HS-5 (cell line): ENCODE measurements at places on chromosomes 7 and 10.

DNA sequence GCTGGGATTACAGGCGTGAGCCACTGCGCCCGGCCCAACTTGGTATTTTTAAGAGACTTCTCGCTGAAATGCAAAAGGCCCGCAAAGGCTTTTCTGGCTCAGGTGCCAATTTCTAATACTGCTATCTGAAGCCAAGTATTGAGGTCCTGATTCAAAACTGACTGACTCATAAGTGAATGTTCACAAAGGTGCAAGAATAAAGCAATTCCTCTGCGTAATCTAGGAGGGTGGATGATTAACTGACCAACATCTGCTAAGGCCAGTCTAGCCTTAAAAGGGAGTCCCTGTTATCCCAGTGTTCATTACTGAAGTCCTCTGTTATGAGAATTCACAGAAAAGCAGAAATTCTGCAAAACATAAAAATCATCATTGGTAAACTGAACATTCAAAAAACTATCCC lies 111.4 kb downstream of the SRPK2 start:
- no peak for DNase-seq

DNA sequence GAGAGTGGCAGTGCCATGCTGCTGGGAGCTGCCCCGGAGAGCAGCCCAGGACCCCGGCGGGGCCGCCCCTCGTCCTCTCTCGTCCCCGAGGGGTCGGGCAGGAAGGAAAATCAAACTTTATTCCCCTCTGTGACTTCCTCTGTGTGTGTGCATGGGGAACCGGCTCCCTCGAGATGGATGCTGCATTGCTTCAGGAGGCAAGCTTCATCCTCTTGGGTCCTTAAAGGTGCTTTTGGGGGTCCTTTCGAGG lies 726 bp downstream of the MCU start:
- no peak for DNase-seq

DNA sequence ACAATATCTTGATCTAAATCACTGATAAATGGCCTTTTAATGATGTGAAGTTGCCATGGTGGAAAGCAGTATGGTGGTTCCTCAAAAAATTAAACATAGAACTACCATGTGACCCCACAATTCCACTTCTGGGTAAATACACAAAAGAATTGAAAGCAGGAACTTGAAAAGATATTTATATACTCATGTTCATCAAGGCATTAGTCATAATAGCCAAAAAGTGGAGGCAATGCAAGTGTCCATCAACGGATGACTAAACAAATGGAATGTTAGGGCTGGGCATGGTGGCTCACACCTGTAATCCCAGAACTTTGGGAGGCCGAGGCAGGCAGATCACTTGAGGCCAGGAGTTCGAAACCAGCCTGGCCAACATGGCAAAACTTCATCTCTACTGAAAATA lies 2.0 kb upstream of the DNAJC12 start:
- DNase-seq: no peak

DNA sequence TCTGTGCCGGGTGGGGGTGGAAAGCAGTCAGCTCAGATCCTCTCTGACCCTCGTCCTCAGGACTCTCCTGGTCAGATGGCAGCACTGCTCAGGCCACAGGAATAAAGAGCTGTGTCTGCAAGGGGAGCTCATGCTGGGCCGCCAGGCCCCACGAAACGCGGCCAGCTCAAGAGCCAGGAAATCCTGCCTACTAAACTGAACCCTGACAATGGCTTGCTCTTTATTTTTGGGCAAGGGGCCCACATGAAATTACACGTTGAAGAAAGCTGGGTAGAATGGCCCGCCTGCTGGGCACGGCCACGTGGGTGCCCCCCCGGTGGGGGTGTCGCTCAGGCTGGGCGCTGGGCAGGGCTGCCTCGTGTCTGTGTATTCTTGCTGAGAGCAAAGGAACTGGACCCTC lies 103.0 kb downstream of the ITIH5 start:
- DNase-seq: no peak

DNA sequence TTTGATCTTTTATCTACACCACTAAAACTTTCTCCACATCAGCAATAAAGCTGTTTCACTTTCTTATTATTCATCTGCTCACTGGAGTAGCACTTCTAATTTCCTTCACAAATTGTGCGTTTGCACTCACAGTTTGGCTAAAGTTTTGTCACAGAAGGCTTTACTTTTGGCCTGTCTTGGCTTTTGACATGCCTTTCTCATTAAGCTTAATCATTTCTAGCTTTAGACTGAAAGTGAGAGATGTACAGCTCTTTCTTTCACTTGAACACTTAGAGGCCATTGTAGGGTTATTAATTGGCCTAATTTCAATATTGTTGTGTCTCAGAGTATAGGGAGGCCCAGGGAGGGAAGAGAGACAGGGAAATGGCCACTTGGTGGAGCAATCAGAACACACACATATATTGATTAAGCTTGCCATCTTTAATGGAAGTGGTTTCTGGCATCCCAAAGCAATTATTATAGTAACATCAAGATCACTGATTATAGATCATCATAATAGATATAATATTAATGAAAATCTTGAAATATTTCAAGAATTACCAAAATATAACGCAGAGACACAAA lies 512.5 kb downstream of the ETV1 start:
- DNase-seq: no peak

DNA sequence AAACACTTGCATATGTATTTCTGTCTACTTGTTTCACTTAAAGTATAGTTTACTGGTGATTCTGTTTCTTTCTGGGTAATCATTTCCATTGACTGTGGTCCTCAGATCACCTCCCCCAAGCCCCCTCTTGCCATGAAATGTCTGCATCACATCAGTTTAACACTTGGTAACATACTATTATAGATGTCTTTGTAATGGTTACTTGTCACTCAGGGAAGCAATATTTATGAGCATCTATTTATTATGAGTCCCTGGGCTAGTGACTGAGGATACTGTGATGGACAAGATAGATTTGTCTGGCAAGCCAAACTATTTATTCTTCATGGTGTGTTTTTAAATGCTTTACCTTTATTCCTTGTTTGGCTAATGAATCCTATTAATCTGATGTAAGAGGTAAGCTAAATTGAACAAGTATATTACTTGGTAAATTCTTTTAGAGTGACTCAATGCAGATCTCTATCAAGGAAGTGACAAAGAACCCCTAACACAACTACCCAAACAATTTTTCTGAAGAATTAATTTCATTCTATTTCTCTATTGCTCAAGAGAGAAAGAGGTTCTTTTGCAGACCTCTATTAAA lies 270.9 kb downstream of the RELN start:
- no peak for DNase-seq

GRCh38 chr10:123145542-123146012 lies 2.4 kb upstream of the HMX2 start:
- DNase-seq: no peak

GRCh38 chr7:148754912-148755311 lies 56.2 kb downstream of the CUL1 start:
- no peak for DNase-seq

DNA sequence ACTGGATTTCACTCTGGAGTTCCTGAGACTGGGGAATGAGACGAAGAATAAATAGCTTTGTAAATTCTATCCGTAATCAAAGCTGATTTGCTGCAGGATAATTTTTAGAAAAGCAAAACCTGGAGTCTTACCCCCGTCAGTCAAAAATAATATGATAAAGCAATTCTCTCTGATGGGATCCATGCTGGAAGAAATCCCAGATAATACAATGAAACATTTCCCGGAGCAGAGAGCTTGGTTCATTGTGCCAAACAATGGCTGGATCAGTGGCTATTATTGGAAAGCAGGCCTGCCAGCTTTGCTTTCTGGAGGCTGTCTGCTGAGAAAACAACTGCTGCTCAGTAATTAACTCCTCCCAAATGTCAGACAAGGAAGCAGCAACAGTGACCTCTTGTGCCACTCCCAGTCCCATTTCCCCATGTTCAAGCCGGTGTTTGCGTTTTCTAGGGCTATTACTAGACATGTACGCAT lies 609.4 kb upstream of the PCDH15 start:
- no peak for DNase-seq

GRCh38 chr7:16326106-16326505 lies 95.2 kb downstream of the CRPPA start:
- no peak for DNase-seq

DNA sequence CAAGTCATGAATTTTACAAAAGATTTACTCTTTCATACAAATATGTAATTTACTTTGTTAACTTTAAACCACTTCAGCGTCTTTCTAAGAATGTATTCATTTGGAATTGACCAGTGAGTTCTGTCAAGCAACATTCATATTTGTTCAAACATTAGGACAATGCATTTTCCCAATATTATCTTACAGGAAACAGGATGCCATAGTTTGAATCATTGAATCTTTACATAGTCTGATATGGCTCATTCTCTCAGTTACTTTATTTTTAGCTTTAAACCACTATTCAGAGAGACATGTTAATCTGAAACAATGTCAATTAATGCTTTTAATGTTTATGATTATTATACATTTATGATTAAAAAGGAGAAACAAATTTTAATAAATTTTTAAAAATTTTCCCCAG lies 21.1 kb upstream of the MEOX2 start:
- no peak for DNase-seq

- no peak for DNase-seq
These were observed 25.0 kb downstream of the CACUL1 start for GRCh38 chr10:118729641-118730258.

DNA sequence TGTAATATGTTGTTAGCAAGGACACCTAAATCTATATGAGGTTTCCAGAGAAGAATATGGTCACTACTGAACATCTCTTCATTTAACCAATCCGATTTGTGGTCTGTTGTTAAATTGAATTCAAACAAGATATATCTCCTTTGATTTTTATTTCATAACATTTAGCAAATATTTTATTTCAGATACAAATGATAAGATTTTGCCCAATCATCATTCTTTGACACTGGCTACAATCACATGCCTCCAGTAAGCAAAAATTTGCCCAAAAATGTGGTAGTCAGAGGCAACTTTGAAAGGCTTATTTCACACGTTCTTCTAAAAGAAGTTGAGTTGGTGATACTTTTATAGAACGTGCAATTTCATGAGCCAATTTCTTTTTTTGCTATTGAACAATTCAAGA lies 44.7 kb upstream of the AGMO start:
- no peak for DNase-seq

- DNase-seq: no peak
These were observed 179.1 kb upstream of the FZD1 start for GRCh38 chr7:91085175-91085574.

- DNase-seq: no peak
These were observed 12.0 kb upstream of the PARP12 start for GRCh38 chr7:140074780-140075179.

GRCh38 chr7:25429731-25430130 lies 201.4 kb upstream of the NPVF start:
- DNase-seq: no peak

- no peak for DNase-seq
These were observed 35.2 kb downstream of the PRPF18 start for GRCh38 chr10:13621931-13622330.

- no peak for DNase-seq
These were observed 639.7 kb downstream of the AUTS2 start for GRCh38 chr7:70237831-70238575.

DNA sequence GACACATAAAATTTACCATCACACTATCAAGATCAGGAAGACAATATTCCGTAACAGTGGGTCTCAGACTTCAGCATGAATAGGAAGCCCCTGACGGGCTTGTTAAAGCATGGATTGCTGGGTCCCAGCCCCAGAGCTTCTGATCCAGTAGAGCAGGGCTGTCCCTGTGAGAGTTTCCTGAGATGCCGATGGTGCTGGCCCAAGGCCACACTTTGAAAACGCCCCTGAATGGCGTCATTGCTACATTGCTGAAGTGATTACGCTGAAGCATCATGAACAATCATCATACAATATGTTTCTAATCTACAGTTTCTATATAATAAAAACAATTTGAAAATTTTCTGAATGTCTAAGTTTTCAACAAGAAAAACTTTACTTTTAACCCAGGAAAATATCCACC lies 38.0 kb upstream of the TMEM72 start:
- no peak for DNase-seq

GRCh38 chr10:5735119-5735518 lies 50.5 kb downstream of the TASOR2 start:
- no peak for DNase-seq

DNA sequence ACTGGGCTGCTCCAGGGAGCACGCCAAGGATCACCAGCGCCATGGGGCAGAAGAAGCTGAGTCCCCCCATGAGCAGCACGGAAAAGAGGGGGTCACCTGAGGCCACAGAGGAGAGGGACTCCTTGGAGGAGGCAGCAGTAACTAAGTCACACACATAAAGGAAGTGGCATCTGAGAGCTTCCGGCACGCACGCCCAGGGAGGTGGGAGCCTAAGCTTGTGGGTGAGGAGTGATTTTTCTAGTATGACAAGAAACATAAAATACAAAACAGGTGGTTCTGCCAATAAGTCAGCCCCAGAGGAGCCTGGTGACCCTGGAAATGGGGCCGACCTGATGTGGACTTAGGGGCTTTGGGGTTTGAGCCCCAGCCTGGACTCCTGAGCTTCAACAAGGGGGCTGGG lies 60.8 kb downstream of the CARD11 start:
- no peak for DNase-seq

DNA sequence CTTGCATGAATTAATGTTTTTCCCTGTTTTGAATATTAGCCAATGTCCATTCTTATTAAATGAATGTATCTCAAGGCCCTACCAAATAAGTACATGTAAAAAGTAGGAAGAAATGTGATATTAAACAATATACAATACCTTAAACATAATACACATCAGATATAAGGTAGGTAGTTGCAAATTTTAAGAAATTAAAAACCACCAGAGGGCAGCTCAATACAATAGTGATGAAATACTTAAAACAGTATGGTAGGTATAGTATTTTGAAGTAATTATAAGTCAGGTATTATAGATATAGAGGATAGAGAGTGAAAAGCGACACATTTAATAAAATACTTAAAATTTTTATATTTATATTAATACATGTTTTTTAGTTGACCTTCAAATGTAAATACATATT lies 43.6 kb upstream of the CDK14 start:
- DNase-seq: no peak

- DNase-seq: no peak
These were observed 43.1 kb upstream of the CASD1 start for GRCh38 chr7:94466516-94466915.

- DNase-seq: no peak
These were observed 7.5 kb upstream of the CFTR start for GRCh38 chr7:117472335-117472734.

GRCh38 chr7:41306486-41306885 lies 396.4 kb downstream of the INHBA start:
- no peak for DNase-seq
